ENCODE measurements at places on chromosomes 3 and 15.

DNA sequence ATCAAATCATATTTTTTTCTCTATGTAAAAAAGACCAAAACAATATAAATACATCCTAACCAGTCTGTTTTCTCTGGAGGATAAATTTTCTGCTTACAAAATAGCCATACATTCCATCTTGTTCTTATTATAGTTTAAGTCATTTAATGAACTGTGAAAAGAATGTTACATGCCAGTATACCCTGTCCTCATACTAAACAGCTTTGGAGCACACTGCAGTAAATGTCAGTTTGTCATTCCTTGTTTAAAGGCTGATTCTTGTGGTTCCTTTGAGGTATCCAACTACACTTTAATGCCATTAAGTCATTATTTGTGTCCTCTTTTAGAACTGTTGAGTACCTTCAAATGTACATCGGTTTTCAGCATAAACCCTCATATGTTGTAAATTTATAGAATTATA is 52.7 kb upstream of the DCBLD2 start:
- DNase-seq, result no peak

DNA sequence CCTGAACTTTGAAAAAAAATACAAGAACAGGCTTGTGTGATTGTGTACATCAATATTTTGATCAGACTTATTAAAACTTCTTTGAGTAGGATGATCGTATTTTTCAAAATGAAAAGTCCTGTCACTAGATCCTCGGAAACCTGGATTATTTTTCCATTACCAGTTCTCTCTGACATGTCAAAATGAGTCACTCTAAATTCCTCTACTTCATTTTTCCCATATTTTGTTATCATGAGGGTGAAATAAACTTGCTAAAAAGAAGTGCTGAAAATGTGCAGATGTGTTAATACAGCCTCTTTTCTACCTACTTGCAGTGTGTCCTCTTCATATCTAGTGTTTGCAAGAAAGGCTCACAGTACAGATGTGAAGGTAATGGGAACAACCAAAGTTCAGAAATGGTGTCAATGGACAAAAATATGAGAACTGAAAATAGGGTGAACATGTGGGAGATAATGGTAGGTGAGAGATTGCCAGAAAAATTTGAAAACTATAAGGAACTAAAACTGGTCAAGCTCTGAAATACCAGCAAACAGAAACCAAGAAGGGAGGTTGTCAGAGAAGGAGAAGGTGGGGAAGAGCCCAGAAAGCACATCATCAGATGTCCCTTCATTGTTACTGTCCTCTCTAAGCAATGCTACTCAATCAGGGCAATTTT is 108.2 kb downstream of the EOMES start:
- DNase-seq, result no peak

GRCh38 chr3:133492159-133492741 is 81.2 kb upstream of the CDV3 start:
- no peak for DNase-seq

- no peak for DNase-seq
Measured at GRCh38 chr3:77699125-77699691, 659.3 kb downstream of the ROBO2 start.

- no peak for DNase-seq
Measured at GRCh38 chr3:39937315-39937714, 127.9 kb downstream of the MYRIP start.
